ENCODE measurements at places on chromosomes 1 and 21.

DNA sequence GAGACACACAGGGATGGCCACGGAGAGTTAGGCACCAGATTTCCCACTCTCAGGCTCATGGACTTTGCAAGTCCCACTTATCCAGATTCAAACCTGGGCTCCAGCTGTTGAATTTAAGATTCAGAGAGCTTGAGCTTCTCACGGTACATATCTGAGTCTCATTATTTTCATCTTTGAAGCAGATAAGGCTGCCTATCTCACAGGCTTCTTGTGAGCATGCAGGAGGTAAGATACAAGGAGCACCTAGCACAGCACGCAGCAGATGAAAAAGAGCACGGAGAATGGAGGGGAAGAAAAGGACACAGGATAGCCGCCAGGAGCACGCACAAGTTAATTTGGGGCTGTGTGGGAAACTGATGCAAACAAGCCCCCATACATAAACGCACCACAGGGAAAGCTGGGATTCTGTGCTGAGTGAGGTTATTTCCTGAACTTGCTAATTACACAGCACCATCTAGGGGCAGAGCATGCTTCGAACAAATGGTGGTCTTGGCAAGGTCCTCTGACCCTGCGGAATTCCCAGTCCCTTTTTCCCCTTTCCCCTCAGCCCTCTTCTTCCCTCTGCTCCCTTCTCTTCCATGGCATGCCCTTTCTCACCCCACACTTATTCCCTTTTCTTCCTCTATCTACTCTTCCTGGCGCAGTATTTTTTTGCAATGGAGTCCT lies 134.7 kb upstream of the VANGL1 start:
- no peak for DNase-seq

DNA sequence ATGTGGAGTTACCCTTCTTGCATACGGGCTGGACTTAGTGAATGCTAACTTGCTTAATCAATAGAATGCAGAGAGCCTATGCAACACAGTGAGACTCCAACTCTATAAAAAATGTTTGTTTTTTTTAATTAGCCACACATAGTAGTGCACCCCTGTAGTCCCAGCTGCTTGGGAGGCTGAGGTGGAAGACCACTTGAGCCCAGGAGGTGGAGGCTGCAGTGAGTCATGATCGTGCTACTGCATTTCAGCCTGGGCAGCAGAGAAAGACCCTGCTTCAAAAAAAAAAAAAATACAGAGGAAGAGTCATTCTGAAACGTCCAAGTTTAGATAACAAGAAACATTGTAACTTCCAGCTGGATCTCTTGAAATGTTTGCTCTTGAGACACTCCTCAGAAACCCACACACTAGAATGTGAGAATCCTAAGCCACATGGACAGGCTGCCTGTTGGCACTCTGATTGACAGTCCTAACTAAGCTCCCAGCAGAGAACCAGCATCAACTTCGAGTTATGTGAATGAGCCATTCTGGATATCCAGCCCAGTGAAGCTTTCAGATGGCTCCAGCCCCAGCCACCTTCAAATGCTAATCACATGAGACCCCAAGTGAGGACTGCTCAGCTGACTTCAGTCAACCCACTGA lies 20.0 kb upstream of the CAP1 start:
- no peak for DNase-seq

DNA sequence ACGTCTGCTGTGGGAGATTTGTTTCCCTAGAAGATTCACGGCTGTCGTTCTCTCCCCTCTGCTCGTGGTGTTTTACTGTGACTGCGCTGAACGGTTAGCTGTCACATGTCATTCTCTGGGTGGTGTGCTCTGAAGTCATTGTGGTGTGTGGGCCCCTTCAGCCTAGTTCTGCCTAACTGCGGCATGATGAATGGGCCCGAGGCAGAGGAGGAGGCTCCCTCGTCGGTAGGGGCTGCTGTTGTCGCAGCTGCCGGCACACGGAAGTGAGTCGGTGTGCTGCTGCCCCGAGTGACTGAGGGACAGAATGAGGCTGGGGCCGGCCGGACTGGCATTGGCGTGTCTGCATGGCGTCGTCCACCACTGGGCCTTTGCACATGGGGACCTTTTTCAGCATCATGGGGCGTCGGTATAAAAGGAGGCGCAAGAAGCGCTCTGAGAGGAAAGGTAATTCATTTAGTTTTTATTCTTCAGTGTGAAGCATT lies 77.9 kb downstream of the ADARB1 start:
- peak; percentile 54 for DNase-seq

DNA sequence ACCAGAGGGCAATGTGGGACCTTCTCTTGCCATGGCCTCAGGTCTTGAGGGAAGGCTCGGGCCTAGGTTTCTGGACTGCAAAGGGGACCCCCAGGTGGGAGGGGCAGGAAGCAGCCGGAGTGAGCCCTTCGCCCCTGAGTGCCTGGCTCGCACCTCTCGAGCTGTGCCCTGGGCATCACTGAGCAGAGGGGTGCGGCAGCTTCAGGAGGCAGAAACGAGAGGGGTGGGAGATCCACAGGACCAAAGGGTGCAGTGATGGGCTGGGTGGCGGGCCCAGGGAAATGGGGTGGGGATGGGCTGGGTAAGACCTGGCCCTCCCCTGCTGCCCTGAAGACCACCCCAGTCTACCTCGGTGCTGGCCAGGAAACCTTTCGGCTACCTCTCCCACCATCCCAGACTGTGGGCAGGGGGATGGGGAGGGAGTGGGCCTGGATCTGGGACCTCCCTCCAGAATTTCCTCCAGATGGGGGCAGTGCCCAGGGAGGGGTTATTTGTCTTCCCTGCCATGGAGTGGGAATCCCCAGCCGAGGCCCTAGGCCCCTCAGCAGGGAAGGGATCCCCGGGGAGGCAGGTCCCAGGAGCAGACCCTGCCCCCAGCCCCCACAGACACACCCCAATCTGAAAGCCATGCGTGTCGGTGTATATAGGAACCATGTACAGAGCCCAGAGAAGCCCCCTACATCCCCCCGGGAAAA lies 21.3 kb downstream of the A3GALT2 start:
- DNase-seq: no peak

DNA sequence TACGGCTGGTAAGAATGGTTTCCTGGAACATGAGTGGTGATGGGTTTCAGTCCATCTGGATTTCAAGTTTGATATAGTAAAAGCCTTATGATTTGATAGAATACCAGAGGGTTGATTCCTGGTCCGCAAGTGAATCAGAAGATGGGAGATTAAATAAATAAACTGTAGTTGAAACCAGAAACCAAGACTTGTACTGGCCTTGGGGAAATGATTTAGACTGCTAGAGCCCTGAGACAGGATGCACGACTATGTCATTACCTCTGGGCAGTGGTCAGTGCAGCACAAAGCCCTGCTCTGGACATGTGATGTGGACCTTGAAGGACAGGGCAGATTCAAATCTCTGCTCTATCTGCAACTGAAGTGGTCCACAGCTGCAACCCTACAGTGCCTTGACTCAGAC lies 15.6 kb upstream of the FMOD start:
- DNase-seq: no peak

DNA sequence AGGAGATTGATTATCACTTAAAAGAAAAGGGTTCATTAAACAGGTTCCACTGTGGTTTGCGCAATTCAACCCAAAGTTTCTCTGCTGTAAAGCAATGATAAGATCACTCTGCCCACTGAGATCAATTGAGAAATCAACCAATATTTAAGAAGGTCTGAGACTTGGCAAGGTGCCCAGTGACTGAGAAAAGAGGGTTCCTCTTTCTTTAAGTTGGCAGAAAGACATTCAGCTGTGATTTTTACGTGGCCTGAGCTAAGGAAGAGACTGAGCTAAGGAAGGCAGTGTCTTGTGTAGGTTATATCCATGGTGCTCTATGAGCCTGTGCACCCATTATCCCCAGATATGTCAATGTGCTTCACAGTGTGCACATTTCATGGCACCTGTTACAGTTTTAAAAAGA lies 344.1 kb downstream of the DISC1 start:
- no peak for DNase-seq

- no peak for DNase-seq
Observed at GRCh38 chr1:233777566-233777965, 126.9 kb upstream of the SLC35F3 start.

GRCh38 chr1:45604239-45604638 lies 19.6 kb downstream of the CCDC17 start:
- no peak for DNase-seq

- no peak for DNase-seq
Observed at GRCh38 chr1:39016604-39017171, 9.5 kb upstream of the NDUFS5 start.

GRCh38 chr1:107593501-107594209 lies 371.3 kb downstream of the VAV3 start:
- no peak for DNase-seq

GRCh38 chr21:25314247-25314646 lies 293.0 kb downstream of the MRPL39 start:
- no peak for DNase-seq

GRCh38 chr21:27104846-27105431 lies 138.1 kb upstream of the ADAMTS5 start:
- DNase-seq: no peak

DNA sequence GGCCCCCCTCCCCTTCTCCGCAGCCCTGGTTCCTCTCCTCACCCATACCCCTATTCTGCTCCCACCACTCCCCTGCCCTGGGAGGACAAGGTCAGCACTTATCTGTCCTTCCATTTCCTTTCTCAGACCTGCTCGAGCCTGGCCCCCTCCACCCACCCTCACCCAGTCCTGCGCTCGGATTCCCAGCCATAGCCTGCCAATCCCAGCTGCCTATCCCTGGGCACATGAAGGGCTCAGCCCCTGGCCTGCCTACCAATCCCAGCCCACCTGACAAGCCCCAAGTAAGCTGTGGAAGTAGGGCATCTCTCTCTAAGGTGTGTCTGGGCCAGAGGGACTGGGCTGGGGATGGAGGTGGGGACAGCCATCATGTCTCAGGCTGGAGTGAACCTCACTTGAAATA lies 5.4 kb downstream of the BLACAT1 start:
- no peak for DNase-seq

- DNase-seq: no peak
Observed at GRCh38 chr1:2072109-2072806, 22.0 kb downstream of the PRKCZ start.

DNA sequence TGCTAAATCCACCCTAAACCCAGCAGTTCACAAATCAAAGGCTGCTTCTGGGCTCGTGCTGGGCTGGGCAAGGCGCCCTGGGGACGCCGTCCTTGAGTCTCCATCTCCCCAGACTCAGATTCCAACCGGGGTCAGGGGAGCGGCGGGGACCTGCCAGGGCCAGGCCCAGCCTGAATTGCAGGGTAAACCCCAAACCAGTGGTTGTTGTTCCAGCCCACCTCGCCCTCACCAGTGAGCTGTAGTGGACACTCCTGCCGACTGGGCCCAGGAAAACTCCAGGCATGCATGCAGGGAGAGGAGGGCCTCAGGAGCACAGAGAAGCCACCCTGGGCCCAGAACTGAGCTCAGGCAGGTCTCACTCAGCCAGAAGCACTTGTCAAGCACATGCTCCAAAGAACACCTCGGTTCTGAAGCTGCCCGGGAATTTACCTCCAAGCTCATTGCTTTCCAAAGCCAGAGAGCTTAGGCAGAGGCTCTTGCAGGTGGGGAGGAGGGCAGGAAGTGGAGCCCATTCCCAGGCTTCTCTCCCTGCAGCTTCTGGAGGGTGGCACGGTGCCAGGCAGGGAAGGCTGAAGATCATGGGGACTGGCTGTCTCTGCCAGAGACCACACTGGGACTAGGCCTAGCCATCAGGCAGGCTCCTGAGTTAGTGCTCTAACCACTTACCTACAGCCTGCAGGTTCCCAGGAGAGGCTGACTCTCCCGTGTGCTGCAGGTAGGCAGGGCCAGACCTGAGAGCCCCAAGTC lies 437.0 kb downstream of the MATN1 start:
- no peak for DNase-seq

- DNase-seq: no peak
Observed at GRCh38 chr1:85911742-85912141, 203.5 kb upstream of the ZNHIT6 start.

Measured in stimulated activated CD4-positive, alpha-beta T cell treated with anti-CD3 and anti-CD28 coated beads, Interleukin-1b, Interleukin-23, amount 100 ng/mL, for 4 hours (primary cell).